Stimulated activated CD4-positive, alpha-beta T cell treated with anti-CD3 and anti-CD28 coated beads, Interleukin-2, amount 100 ng/mL, for 24 hours (primary cell): ENCODE measurements at places on chromosomes 1 and 21.

GRCh38 chr1:185207170-185207569 lies 50.2 kb downstream of the SWT1 start:
- no peak for DNase-seq

DNA sequence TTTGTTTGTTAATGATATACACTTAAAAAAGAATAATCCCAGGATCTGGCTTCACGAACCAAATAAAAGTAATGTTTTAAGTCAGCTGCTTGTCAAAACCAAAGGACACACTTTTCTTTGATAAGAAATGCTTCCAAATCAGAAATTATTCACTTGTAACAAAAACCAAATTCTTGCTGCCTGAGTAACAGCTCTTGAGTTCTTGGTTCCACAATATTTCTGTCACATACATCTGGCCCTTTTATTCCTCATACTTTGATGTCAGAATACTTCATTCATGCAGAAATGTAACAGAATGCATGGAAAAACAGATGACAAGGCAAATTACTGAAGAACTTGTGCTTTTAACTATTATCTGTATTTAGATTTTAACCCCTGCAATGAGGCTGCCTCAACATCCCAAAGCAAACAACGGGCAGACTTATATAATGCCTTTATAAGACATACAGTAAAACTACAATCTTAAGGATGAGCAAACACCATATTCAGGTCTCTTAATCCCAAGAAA lies 1.5 kb downstream of the VAMP4 start:
- no peak for DNase-seq

DNA sequence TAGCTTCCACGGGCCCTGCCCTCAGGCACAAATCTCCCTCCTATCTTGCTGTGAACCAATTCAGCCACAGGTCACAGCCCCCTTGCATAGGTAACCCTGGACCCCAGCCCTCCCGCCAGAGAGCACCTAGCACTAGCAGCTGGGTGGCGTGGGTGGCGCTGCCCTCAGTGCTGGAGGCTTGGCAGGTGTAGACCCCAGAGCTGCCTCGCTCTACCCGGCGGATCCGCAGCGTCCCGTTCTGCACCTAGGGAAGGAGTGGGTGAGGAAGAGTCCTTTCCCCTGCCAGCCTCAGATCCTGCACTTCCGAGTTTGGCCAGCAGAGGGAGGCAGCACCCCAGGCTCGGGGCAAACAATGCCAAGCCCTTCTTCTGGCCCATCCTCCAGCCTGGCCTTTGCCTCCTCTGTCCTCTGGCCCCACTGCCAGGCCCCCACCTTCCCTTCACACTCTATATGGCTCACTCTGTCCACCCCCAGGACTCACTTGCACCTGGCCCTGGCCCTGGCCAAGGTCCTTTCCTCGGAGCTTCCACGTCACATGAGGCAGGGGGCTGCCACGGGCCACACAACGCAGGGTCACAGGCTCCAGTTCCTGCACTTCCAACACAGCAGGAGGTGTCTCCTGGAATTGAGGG lies 9.0 kb downstream of the IGSF9 start:
- DNase-seq: peak; percentile 90

GRCh38 chr1:20187103-20187812 lies 940 bp upstream of the PLA2G2C start:
- peak; percentile 39 for DNase-seq

DNA sequence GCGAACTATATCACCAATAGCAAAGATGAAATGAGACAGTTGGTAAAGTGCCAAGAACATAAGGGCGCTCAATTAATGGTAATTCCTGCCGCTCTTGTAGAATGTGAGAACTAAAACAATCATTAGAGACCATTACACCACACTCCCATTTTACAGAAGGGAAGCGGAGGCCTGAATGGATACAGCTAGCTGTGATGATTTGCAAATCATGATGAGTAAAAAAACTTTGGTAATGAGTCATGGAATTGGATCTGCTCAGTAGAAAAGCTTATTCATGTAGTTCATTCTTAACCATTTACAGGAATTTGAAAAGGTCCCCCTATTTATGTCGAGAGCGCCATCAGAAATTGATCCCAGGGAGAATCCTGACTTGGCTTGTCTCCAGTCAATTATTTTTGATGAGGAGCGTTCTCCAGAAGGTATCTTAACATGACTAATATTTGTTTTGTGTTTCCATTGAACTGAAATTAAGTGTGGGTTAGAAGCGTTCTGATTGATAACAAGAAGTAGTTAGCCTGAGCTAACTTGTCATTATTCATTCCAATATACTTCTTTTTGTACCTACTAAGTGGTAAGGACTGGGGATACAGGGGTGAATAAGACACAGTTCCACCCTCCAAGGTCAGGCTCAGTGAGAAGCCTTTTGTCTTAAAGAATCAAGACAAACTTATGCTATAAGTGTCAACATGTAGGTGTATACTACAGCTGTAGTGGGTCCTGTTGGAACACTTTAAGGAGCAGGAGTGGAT lies 812 bp downstream of the TTC4 start:
- DNase-seq: no peak

GRCh38 chr21:42829954-42830353 lies 49.4 kb downstream of the WDR4 start:
- no peak for DNase-seq

DNA sequence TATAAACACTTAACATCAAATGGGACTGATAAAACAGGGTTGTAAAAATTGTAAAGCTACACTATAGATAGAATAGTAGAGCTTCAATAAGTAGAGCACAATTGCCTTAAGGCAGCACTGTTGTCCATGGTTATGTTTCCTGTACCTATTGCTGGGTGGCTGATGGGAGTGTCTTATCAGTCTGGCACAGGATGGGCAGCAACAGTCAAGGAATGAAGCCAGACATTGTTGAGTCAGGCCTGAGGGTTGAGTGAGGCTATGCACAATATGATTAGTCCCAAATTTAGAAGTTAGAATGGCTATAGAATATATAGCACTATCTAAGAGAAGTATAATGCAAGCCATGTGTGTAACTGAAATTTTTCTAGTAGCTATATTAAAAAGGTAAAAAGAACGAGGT lies 25.0 kb upstream of the CD1D start:
- no peak for DNase-seq

DNA sequence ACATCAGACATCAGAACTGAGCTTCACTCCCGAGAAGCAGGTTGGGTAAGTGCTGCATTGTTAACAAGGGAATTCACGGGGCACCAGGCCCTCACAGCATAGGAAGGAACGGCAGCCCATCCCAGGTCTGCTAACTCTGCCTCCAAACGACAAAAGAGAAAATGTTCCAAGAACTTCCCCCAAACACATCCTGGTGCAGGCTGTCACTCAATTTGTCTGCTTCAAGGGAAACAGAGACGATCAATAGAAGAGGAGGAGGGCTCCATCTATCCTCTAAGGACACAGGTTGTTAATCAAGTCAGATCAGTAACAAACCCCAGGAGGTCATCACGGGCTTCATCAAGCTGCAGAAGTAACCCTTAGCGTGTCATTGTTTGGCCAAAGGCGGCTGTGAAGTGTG lies 3.5 kb upstream of the TSPEAR start:
- DNase-seq: no peak

- no peak for DNase-seq
These were observed 13.9 kb upstream of the MYCL start for GRCh38 chr1:39915499-39916129.

- DNase-seq: no peak
These were observed 1.7 kb upstream of the ATP1A4 start for GRCh38 chr1:160149716-160150115.

GRCh38 chr1:52366517-52366827 lies 467 bp upstream of the CC2D1B start:
- no peak for DNase-seq

GRCh38 chr21:35563885-35564451 lies 496.4 kb downstream of the SETD4 start:
- DNase-seq: no peak

GRCh38 chr1:4654764-4655673 lies 610 bp downstream of the AJAP1 start:
- peak; percentile 18 for DNase-seq

DNA sequence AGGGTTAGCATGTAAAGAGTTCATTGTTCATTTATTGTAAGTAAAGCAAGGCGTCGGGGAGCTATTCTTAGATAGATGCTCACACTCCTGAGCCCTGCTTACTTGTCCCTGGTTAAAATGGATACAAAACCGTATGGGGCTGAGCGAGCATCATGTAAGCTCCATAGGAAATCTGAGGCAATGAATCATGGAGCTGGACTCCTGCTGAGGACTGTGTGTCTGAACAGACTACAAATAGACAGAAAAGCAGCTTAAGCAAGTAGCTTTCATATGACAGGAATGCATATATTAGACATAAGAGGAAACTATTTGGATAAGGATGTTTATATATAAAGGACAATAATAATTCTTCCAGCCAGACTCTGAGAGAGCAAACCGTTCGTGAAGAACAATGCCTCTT lies 604.9 kb upstream of the PTBP2 start:
- DNase-seq: no peak

GRCh38 chr1:189606795-189607476 lies 870.7 kb downstream of the BRINP3 start:
- DNase-seq: no peak

DNA sequence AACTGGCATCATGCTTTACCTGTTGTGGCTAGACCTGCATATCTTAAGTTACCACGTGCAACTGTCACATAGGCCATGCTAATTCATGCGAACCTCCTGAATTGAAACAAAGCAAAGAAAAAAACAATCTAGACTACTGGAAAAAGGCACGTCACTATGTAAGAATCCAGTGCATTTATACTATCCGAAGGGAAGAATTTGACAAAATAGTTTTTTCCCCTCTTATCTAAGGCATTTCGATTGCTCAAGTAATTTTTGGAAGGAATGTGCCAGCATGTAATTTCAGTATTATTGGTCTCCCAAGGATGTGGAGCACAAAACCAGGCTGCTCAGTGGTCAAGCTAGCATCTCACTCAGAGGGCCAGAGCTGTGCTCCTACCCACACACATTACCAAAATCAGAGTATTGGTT lies 31.5 kb upstream of the C1orf198 start:
- no peak for DNase-seq

DNA sequence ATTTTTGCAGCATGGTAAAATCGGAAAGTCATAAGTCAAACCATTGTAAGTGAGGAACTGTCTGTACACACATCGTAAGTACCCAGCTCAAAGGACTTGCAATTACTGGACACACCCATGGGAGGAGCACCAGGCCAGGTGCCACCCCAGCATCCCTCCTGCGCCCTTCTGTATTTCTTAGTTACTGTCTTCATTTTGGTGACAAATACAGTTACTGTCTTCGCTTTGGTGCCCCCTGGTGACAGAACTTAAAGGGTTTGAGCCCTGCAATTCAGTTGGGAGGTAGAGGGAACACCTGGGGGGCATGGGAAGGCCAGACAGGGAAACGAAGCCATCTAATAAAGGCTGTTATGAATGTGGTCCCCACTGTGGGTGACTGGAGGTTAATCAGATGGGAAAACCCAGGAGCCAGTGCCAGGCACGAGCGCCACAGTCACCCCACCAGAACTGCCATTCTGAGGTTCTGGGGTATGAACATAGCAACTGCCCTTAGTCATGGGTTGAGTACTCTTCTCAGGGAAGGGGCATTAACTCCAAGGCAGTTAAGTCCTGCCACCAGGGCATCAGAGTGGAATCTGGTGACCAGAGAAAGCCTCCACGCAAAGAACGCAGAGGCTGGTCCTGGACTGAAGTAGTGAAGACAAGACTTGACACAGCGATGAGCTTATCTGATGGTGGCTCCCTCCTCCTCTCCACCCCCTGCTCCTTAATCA lies 612.9 kb downstream of the PTPRU start:
- peak; percentile 48 for DNase-seq

DNA sequence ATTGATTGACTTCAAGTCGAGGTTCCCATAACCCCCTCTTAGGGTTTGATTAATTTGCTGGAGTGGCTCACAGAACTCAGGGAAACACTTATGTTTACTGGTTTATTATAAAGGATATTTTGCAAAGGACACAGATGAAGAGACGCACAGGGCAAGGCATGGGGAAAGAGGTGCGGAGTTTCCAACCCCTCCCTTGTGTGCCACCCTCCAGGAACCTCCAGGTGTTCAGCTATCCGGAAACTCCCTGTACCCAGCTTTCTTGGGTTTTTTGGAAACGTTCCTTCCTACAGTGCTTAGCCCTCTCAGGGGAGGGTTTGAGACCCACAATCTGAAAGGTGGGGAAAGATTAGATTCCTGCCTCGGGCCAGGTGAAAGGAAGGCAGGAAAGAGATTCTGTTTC lies 48.2 kb downstream of the UCK2 start:
- DNase-seq: no peak

GRCh38 chr1:99327357-99327756 lies 63.1 kb downstream of the PLPPR4 start:
- DNase-seq: no peak

DNA sequence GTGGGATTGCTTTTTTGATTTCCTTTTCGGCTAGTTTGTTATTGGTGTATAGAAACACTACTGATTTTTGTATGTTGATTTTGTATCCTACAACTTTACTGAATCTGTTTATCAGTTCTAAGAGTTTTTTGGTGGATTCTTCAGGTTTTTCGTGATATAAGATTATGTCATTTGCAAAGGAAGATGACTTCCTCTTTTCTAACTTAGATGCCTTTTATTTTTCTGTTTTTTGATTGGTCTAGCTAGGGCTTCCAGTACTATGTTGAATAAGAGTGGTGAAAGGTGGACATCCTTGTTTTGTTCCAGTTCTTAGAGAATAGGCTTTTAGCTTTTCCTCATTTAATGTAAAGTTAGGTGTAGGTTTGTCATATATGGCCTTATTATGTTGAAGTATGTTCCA lies 13.1 kb upstream of the NHLH2 start:
- DNase-seq: no peak

- DNase-seq: no peak
These were observed 310.7 kb downstream of the ZNF326 start for GRCh38 chr1:90305577-90305976.

DNA sequence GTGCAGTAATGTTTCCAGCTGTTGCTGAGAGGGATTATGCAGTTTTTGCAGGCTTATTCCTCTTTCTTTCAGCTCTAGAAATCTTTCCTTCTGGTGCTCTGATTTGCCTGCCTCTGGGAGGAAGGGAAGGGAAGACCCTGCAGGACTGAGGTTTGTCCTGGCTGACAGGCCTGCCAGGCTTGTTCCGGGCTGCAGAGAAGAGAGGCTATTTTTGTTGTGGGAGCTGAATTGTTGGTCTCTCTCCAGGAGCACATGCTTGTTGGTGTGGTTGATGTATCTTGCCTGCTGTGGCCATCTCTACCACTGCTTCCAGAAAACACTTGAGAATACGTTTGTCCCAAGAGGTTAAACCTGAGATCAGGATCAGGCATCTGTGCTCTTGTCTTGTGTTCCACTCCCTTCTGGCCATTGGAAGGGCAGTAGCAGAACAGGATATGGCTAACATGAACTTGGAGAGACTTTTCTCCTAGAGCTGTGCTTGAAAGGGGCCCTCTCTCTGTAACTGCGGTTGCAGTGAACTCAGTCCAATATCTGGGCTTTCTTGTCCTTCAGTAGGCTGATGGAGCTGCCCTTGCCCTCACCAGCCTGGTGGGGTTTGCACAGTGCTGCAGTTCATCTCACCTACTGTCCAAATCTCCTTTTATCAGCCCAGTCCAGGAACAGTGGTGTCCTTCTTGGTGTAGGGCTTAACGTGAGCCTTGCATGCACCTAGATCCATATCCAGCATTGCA lies 21.5 kb upstream of the SLC25A34 start:
- DNase-seq: no peak
